OCI-LY7 (cell line): ENCODE measurements at places on chromosomes 1 and 21. TPM values are rescaled to one million over a fixed set of nuclear protein-coding genes. Genes with fewer than 3 reads are reported as not detected.

ASAP3 gene
- 14.9 and 18.0 TPM in 2 replicates for total RNA-seq

CYP4A11 gene
- total RNA-seq: not detected in 2 replicates

PDZK1 gene
- total RNA-seq: 0.23 TPM in 1 of 2 replicates, not detected in the other

- no peak for DNase-seq
Measured at GRCh38 chr1:226378071-226378470, 29.8 kb downstream of the PARP1 start.

- peak; percentile 17 for DNase-seq
Measured at GRCh38 chr1:41122851-41123518, 101.5 kb upstream of the SLFNL1 start.
